ENCODE measurements at places on chromosomes 3 and 15.

DNA sequence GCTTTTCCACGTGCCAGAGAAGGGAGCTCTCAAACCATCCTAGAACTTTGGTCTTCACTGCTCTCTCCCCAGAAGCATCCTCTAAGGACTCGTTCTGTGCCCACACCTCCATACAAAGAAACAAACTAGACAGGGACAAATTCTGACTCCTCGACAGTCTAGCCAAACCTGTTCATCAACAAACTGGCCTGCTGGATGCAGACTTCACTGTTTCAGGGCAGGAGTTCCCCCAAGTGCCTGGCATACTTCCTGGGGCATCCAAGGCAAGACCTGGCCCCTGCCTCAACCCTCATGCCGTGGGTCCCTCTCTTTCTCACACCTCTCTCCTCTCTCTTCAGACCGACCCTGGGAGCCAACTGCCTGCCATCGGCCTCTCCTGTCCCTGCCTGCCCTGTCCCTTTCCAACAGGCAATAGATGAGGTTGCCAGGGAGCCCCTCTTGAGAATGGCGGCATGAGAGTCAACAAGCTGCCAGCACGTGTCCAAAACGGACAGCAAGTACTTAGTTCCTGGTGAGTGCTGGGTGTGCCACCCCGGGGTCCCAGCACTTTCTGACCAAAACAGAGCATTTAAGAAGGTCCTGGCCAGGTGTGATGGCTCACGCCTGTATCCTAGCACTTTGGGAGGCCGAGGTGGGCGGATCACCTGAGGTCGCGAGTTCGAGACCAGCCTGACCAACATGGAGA is 79.1 kb upstream of the HES1 start:
- H3K4me1 ChIP-seq, result peaks cover 15% of the 10 kb centered on the region
- H3K27me3 ChIP-seq, result no peaks in the 10 kb centered on the region
- no peak overlapping the region for H3K4me3 ChIP-seq
- no peak for DNase-seq
- H3K27ac ChIP-seq, result no peak overlapping the region

DNA sequence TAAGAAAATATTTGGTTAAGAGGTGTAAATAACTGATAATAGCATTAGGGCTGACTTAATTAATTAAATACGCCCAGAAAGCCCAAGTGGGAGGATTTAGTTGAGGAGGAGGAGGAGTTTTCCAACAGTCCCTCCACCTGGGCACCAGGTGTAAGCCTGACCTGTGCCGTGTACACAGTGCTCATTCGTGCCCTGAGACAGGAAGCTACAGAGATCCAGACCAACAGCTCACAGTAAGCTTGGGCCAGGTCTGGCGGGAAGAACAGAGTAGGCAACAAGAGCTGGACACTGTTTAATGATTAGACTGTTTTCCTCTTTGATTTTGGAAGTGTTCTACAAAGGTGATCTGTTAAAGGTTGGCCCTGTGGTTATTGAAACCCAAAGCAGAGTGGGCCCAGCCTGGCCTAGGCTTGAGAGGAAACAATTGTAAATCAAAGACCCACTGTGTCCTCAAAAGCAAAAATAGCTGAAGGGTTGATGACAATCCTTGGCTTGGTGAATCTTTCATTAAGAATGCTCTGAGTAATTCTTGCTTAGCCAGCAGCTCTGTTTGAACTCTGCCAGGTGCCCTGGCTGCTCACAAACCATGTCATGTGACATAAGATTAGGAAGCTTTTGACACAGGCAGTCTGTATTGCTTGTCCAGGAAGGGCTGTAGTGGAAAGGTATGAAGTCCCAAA is 13.8 kb downstream of the SQOR start:
- H3K4me3 ChIP-seq, result no peak overlapping the region
- DNase-seq, result no peak
- H3K4me1 ChIP-seq, result peaks cover 82% of the 10 kb centered on the region
- peaks cover 26% of the 10 kb centered on the region for H3K36me3 ChIP-seq
- H3K27ac ChIP-seq, result peak overlapping the region; percentile 41
- no peaks in the 10 kb centered on the region for H3K27me3 ChIP-seq

GRCh38 chr3:39934696-39935095 is 125.3 kb downstream of the MYRIP start:
- no peak overlapping the region for H3K4me3 ChIP-seq
- H3K36me3 ChIP-seq, result no peaks in the 10 kb centered on the region
- peak overlapping the region; percentile 35 for H3K27ac ChIP-seq
- no peaks in the 10 kb centered on the region for H3K27me3 ChIP-seq
- H3K4me1 ChIP-seq, result peaks cover 17% of the 10 kb centered on the region

DNA sequence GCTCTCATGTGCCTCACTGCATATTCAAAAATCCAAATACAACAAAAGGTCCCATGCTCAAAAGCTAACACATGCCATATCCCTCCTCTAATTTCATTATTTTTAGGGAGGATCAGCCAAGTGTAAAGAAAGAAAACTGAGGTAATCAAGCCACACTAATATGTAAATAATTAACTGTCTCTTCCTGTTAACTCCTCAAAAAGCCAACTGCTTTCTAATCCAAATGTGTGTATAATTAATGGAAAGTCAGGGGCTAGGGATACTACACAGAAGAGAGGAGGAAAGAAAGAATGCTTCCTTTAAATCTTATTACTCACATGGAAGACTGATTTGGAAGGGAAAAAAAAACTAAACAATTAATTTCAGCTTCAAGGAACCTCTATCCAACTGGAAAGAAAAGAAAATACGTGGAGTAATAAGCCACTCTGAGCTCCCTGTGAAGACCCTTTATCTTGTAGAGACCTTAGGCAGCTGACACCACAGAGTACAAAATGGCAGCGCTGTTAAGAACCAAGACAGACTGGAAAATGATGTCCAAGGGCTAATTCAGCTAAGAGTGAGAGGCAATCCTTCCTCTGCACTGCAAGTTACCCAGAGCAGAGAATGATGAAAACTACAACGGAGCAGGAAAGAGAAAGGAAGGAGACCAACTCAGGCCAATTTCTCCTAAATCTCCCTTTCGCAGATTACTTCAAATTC is 56.8 kb downstream of the ZNF148 start:
- DNase-seq, result no peak
- H3K27me3 ChIP-seq, result no peaks in the 10 kb centered on the region
- H3K36me3 ChIP-seq, result peaks cover 12% of the 10 kb centered on the region
- H3K4me1 ChIP-seq, result peaks cover 16% of the 10 kb centered on the region
- no peak overlapping the region for H3K27ac ChIP-seq

DNA sequence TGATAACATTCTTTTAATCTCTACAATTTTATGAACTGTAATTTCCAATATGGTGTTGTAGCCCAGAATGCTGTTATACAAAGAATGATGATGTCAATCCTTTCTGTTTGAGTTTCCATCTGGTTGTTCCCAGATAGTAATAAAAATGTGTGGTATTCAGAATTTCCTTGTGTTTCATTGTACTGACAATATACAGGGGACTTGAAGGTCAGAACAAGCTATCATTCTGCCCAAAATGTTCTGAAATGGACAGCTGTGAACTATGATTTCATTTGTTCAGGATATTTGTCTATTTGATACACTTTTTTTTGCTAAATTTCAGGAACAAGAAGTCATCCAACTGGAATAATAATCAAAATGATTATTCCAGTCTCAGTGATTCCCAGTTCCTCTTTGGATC is 40.8 kb downstream of the C3orf62 start:
- no peak overlapping the region for H3K4me3 ChIP-seq
- no peaks in the 10 kb centered on the region for H3K27me3 ChIP-seq

- H3K27me3 ChIP-seq, result no peaks in the 10 kb centered on the region
- no peak overlapping the region for H3K4me3 ChIP-seq
- H3K36me3 ChIP-seq, result no peaks in the 10 kb centered on the region
- DNase-seq, result no peak
Observed at GRCh38 chr3:34676436-34676835, 878.0 kb downstream of the PDCD6IP start.

- H3K27ac ChIP-seq, result no peak overlapping the region
- H3K27me3 ChIP-seq, result no peaks in the 10 kb centered on the region
- H3K36me3 ChIP-seq, result no peaks in the 10 kb centered on the region
- no peak overlapping the region for H3K4me3 ChIP-seq
Observed at GRCh38 chr3:136838641-136839555, 20.0 kb downstream of the SLC35G2 start.

- DNase-seq, result no peak
- H3K4me3 ChIP-seq, result no peak overlapping the region
- H3K27me3 ChIP-seq, result no peaks in the 10 kb centered on the region
- H3K4me1 ChIP-seq, result no peaks in the 10 kb centered on the region
- no peaks in the 10 kb centered on the region for H3K36me3 ChIP-seq
Observed at GRCh38 chr15:65930134-65930533, 60.8 kb downstream of the RAB11A start.

DNA sequence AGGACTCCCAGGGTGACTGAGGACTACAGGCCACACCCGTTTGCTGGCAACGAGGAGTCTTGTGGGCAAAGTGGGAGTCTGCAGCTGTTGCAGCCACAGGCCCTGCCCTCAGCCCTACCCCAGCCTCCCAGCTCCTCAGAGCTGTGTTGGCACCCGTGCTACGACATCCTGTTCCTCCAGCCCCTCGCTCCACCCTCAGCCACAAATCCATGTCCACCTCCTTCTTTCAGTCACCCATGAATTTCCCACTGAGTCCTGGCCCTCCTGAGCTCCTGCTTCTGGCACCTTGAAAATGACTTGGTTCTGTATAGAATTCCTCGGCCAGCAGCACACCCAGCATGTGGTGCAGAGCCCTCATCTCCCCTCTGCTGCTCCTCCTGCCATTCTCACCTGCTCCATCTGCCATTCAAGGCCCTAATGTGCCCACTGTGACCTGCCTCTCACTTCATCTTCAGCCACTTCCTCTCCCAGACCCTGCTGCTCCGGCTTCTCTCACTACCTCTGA is 20.9 kb upstream of the VILL start:
- H3K4me1 ChIP-seq, result peaks cover 22% of the 10 kb centered on the region
- H3K4me3 ChIP-seq, result no peak overlapping the region
- DNase-seq, result no peak

DNA sequence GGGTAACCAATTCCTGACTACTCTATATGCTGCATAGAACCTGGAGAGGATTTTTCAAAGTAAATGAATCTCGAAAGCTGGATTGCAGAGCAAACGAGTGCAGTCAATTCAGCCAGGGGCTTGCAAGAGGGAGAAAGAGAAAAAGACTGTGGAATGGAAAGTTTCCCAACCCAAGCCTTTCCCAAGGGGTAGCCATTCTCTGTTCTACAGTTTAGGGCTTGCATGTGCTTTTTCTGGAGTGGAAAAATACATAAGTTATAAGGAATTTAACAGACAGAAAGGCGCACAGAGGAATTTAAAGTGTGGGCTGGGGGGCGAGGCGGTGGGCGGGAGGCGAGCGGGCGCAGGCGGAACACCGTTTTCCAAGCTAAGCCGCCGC is 511 bp upstream of the RARB start:
- no peak for DNase-seq
- no peaks in the 10 kb centered on the region for H3K4me1 ChIP-seq
- no peaks in the 10 kb centered on the region for H3K36me3 ChIP-seq
- H3K4me3 ChIP-seq, result peak overlapping the region; percentile 42

DNA sequence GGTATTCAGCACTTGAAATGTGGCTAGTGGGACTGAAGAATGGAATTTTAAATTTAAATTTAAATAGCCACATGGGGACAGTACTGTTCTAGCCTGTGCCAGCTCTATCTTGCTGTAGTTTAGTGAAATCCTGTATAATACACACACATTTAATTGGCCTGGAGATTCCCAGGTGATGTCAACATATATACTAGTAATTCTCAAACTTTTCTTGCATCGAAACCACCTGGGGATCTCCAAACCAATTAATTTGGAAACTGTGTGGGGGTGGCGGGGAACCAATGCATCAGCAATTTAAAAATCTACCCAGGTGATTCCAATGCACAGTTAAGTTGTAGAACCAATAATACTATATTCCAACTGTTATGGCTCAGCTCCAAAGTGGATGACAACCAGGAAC is 228.9 kb upstream of the MRPL3 start:
- DNase-seq, result no peak
- H3K27ac ChIP-seq, result no peak overlapping the region
- no peaks in the 10 kb centered on the region for H3K27me3 ChIP-seq
- no peak overlapping the region for H3K4me3 ChIP-seq
- H3K36me3 ChIP-seq, result no peaks in the 10 kb centered on the region

GRCh38 chr3:112751061-112751460 is 95.6 kb downstream of the CD200R1L start:
- H3K4me1 ChIP-seq, result no peaks in the 10 kb centered on the region
- no peak overlapping the region for H3K27ac ChIP-seq
- no peaks in the 10 kb centered on the region for H3K36me3 ChIP-seq
- H3K4me3 ChIP-seq, result no peak overlapping the region
- no peak for DNase-seq
- H3K27me3 ChIP-seq, result no peaks in the 10 kb centered on the region

- H3K4me1 ChIP-seq, result no peaks in the 10 kb centered on the region
- DNase-seq, result no peak
- no peak overlapping the region for H3K27ac ChIP-seq
- no peaks in the 10 kb centered on the region for H3K27me3 ChIP-seq
- H3K36me3 ChIP-seq, result no peaks in the 10 kb centered on the region
Observed at GRCh38 chr15:28002867-28003266, 96.2 kb downstream of the OCA2 start.

DNA sequence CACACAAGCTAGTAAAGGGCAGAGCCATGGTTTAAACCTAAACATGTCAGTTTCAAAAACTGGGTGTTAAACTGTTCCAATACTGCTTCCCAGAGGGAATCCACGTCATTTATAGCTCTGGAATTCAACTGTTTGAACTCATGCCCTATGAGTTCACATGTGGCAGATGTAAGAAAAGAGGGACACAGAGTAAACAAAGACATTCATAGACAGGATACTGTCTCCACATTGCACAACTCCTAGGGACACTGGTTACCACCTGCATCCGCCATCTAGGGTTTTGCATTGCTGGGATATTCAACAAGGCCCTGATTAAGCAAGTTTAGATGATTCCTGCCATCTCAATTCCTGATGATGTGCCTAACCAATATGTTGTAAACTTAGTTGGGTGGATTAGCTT is 134.1 kb upstream of the COL8A1 start:
- H3K36me3 ChIP-seq, result no peaks in the 10 kb centered on the region
- no peak for DNase-seq
- no peak overlapping the region for H3K27ac ChIP-seq
- H3K4me1 ChIP-seq, result no peaks in the 10 kb centered on the region
- H3K4me3 ChIP-seq, result no peak overlapping the region
- no peaks in the 10 kb centered on the region for H3K27me3 ChIP-seq

GRCh38 chr3:24136624-24137310 is 191.7 kb downstream of the NR1D2 start:
- H3K27me3 ChIP-seq, result no peaks in the 10 kb centered on the region
- no peaks in the 10 kb centered on the region for H3K4me1 ChIP-seq
- peaks cover 9% of the 10 kb centered on the region for H3K36me3 ChIP-seq
- no peak for DNase-seq

- no peak overlapping the region for H3K27ac ChIP-seq
- H3K36me3 ChIP-seq, result no peaks in the 10 kb centered on the region
- H3K4me1 ChIP-seq, result no peaks in the 10 kb centered on the region
- no peaks in the 10 kb centered on the region for H3K27me3 ChIP-seq
- DNase-seq, result no peak
Observed at GRCh38 chr3:141302364-141303141, 65.8 kb upstream of the ZBTB38 start.

- no peaks in the 10 kb centered on the region for H3K36me3 ChIP-seq
- H3K4me1 ChIP-seq, result peaks cover 38% of the 10 kb centered on the region
- no peak overlapping the region for H3K4me3 ChIP-seq
- H3K27ac ChIP-seq, result no peak overlapping the region
- no peaks in the 10 kb centered on the region for H3K27me3 ChIP-seq
Observed at GRCh38 chr3:142022381-142022780, 127.0 kb downstream of the TFDP2 start.

Measured in spleen (tissue), 13 donors.